ENCODE measurements at places on chromosomes 5 and 9.

- DNase-seq = no peak
These were observed 56.6 kb downstream of the CFAP90 start for GRCh38 chr5:7794311-7794710.

DNA sequence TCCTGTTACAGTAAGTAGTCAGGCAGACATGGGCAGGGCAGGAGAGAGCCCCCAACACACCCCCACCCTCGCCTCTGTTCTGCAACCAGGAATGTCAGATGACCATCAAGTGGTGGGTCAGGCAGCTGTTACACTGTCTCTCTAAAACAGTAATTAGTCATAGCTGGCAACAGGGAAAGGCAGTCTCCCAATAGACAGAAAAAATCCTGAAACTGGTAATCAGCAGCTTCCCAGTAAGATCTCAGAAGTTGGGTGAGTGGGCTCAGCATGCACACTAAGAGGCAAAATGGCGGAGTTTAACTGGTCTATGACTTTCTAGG lies 90.2 kb downstream of the C5orf15 start:
- DNase-seq = no peak

- no peak for DNase-seq
These were observed 71.5 kb downstream of the PSMB7 start for GRCh38 chr9:124343533-124344290.

GRCh38 chr5:31935496-31936369 lies 238.4 kb downstream of the GOLPH3 start:
- no peak for DNase-seq

DNA sequence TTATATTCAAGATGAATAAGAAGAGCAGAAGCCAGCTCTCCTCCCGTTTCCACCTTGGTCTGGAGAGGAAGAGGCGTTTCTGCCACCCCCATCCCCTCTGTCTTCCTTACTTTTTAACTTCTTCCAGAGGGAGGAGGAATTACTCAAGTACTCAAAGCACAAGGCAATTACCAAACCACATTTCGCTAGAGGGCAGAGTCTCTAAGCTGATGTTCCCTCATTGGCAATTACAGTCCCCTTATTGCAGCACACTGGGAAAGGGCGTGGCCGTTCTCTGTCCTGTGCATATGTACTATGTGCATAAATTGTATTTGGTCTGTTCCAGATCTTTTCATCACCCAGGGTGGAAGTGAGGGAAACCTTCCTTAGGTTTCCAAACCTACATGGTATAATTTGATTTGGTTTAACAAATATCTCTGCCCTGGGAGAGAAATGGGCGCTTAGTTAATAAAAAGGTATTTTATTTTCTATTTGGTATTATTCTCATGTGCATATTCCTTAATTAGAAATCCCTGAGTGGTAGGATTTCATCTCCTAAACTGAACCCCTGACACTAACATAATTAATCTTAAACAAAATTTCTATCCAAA lies 29.8 kb upstream of the ALDOB start:
- DNase-seq = no peak

Measured in SK-N-SH (cell line).